ENCODE measurements at places on chromosomes 2 and 18. TPM values are rescaled to one million over a fixed set of nuclear protein-coding genes. Genes with fewer than 3 reads are reported as not detected.

TMEM127 gene
- 19.8 TPM for total RNA-seq

STARD6 gene
- not detected for total RNA-seq

IL36B gene
- under 0.01 TPM for total RNA-seq

KCNE4 gene
- total RNA-seq, result 0.14 TPM

OSR1 gene
- total RNA-seq, result 1.7 TPM

KCNF1 gene
- total RNA-seq, result not detected

SKOR2 gene
- total RNA-seq, result not detected

Measured in nasal cavity respiratory epithelium epithelial cell of viscerocranial mucosa (primary cell).